EL (cell line): ENCODE measurements at places on chromosomes 3 and 15.

DNA sequence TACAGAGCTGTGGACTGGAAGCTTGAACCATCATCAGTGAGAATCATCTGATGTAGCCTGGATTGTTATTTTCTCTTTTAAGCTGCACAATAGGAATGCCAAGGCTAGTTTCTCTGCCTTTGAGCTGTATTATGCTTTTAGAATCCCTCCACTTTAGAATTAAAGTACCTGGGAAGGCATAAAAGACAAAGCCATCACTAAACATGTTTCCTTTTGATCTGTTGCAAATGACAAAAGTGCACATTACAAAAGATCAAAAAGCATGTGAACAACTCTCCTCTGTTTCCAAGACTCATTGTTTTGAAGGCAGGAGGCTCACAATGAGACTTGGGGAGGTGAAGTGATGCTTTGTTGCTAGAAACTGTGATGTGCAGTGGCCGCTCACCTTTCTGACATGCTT lies 51.8 kb downstream of the LARS2 start:
- DNase-seq: no peak

DNA sequence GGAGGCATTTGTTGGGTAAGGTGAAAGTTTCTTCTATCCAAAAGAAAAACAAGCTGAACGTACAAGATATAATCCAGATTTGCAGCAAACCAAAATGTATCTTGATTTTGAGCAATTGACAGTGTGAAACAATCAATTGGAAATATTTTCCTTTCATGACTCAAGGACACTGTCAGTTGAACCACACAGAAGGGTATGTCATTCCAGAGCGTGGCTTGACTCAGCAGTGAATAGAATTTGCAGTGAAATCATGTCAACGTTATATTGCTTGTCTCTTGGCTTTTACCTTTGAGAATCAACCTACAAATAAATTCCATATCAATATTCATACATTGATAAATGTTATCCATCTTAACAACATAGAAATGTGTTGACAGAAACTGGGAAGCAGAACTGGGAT lies 78.2 kb downstream of the TM2D3 start:
- DNase-seq: no peak

DNA sequence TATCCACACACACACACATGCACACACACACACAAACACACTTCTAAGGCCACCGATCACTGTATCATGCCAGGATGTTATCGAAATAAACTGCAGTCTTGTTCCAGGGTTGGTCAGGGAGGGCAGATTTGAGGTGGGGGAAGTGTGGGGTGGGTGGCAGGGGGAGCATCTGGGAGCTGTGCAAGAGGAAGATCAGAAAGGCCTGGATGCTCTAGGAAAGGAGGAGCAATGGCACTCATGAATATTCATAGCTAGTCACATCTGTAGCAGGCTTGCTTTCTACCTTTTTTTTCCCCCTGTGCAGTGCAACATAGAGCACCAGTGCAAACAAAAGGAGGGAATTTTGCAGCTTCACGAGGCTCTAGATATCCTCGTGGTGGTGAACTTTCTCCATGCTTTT lies 84.9 kb downstream of the MEIS2 start:
- DNase-seq: no peak

GRCh38 chr3:195073866-195074860 lies 196.8 kb downstream of the XXYLT1 start:
- DNase-seq: no peak

- no peak for DNase-seq
These were observed 3.5 kb upstream of the ABHD17C start for GRCh38 chr15:80691575-80691974.
